Neural crest cell (in vitro differentiated cells): ENCODE measurements at places on chromosomes 7 and 10.

- no peak for DNase-seq
Observed at GRCh38 chr7:13466874-13467547, 522.5 kb downstream of the ETV1 start.

- no peak for DNase-seq
Observed at GRCh38 chr7:99551334-99551733, 580 bp downstream of the FAM200A start.

- DNase-seq, result no peak
Observed at GRCh38 chr7:3884543-3884942, 583.5 kb downstream of the SDK1 start.

DNA sequence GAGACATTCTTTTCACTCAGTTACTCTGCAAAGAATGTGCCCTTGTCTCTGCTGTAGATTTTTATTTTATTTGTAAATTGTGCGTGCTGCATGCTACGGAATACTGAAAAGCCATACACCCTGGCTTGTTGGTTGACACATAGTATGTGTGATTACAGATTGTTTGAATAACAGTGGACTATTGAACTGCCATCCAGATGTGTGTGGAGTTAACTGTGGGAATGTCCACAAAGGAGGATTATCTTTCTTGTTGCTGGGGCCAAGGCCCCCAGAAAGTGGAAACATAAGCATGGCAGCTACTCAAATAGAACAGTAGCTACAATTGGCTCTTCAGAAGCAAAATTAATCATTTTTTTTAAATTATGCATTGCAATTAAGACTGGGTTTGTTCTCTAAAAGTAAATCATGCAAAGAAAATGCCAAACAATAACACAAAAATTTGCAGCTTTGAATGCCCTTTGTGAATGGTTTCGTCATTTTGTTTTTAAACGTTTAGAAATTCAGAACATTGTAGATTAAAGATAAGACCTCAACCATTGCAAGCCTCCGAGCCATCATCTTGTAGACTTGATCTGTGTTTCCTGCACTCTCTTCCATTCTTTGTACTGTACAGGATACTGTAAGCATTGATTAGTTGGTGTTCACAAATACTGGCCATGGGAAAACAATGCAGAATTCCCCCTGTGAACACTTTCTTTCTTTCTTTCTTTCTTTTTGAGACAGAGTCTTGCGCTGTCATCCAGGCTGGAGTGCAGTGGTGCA, 210.3 kb upstream of the TCF7L2 start:
- no peak for DNase-seq

GRCh38 chr7:109322833-109323232, 753.2 kb downstream of the DNAJB9 start:
- no peak for DNase-seq

- DNase-seq, result no peak
Observed at GRCh38 chr7:149285603-149286002, 23.6 kb downstream of the ZNF783 start.

DNA sequence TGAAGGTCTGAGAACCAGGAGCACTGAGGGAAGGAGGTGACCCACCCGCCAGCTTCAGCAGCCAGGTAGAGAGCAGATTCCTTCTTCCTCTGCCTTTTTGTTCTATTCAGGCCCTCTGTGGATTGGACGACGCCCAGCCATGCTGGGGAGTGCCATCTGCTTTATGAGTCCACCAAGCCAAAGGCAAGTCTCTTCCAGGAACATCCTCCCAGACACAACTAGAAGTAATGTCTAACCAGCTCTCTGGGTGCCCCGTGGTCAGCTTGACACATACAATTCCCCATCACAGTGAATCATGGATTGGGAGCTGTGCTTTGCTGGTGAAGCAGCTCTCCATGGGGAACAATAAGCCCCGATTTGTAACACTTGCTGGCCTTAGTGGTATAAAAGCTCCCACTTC, 125.2 kb downstream of the CCDC3 start:
- DNase-seq, result no peak

DNA sequence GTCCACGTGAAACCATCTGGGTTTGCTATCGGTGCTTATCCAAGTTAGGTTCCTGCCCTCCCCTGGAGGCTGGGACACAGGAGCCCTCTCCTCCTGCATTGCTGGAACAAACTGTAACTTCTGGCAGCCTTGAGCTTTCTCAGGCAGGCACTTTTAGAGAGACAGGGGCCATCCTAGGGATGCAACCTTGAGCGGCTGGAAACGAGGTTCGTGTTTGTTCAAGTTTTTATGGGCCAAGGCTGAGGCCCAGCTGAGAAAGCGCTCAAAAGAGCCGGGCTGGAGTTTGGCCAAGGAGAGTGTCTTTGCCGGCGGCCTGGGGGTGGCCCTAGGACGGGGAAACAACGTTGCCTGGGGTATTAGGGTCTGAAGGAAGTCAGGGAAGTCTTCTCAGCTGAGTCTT, 5.5 kb upstream of the MMD2 start:
- DNase-seq, result no peak

- DNase-seq, result no peak
Observed at GRCh38 chr7:43232366-43232765, 119.9 kb downstream of the HECW1 start.

DNA sequence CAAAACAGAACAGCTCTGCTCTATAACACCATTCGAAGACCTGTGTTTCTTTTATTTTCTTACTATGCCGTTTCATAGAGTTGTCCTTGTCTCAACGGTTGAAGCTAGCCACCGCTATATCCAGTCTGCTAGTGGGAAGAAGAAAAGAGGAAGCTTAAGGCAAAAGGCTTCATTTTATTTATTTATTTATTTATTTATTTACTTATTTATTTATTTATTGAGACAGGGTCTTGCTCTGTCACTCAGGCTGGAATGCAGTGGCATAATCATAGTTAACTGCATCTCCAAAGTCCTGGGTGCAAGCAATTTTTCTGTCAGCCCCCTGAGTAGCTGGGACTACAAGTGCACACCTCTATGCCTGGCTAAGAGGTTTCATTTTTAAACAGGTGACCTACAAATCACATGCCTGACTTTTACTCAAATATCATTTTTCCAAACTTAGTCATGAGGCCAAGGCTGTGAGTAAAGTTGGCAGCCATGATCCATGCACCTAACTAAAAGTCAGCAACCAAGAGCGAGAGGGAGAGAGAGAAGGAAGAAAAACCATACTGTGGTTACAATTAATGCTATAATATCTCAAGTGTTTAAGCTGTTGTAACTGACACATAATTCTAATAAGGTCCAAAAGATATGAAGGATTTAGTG, 1305.3 kb upstream of the LRRTM3 start:
- DNase-seq, result no peak

- DNase-seq, result no peak
Observed at GRCh38 chr10:76026176-76026771, 594.9 kb downstream of the LRMDA start.

DNA sequence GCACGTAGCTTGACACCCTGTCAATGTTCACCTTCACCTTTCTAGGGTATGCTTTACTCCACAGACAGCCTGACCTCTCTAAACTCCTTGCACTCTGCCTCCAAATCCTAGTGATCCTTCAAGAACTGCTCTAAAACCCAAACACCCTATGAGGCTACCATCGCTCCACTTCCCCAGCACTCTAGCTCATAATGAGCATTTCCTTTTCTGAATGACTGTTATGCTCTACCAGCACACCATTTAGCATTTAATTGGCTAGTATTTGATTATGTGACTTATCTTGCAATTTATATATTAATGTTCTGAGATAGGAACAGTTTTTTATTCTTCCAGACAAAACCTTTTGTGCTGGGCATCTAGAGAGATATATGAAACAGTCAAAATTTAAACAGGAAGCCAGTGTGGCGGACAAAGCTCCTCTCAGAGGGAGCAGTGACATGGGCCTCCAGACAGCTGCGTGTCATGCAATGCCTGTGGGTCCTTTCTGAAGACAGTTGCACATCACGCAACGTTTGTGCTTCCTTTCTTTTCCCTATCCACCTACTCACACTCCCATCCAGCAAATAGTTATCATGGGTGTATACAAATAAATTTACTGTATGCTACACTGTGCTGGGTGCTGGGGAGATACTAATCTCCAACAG, 86.3 kb downstream of the ALOX5 start:
- no peak for DNase-seq

GRCh38 chr7:21887779-21888178, 57.9 kb downstream of the CDCA7L start:
- no peak for DNase-seq

DNA sequence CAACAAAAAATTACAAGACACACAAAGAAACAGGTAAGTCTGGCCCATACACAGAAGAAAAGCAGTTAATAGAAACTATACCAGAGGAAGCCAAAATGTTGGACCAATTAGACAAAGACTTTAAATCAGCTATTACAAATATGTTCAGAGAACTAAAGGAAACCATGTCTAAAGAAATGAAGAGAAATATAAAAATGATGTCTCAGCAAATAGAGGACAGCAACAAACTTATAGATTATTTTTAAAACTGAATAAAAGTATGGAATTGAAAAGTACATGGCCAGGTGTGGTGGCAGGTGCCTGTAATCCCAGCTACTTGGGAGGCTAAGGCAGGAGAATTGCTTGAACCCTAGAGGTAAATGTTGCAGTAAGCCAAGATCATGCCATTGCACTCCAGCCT, 58.5 kb downstream of the LHFPL3 start:
- no peak for DNase-seq
